ENCODE measurements at places on chromosomes 3 and 15.
A peak's percentile ranks its signal among the peaks of the same experiment; 100 is the strongest.

- DNase-seq: no peak
Measured at GRCh38 chr3:66229931-66230330, 9.1 kb downstream of the SLC25A26 start.

DNA sequence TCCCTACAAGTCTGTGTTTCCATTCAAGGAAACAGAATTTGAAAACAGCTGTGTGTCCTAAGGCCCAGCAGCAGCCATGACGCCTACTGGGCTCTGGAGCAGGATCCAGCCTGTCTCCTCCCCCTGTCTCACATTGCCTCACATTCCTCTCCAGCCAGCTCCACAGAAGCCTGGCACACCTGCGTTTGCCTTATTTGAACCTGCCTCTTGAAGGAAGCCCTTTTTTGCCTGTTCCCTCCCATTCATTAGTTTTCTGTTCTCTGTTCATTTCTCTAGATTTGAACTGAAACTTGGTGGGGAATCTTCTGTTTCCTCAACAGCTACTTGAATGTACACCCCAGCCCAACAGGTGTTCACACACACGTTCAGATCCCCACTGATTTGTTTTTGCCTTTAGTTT lies 890.5 kb downstream of the TUSC7 start:
- DNase-seq: no peak

DNA sequence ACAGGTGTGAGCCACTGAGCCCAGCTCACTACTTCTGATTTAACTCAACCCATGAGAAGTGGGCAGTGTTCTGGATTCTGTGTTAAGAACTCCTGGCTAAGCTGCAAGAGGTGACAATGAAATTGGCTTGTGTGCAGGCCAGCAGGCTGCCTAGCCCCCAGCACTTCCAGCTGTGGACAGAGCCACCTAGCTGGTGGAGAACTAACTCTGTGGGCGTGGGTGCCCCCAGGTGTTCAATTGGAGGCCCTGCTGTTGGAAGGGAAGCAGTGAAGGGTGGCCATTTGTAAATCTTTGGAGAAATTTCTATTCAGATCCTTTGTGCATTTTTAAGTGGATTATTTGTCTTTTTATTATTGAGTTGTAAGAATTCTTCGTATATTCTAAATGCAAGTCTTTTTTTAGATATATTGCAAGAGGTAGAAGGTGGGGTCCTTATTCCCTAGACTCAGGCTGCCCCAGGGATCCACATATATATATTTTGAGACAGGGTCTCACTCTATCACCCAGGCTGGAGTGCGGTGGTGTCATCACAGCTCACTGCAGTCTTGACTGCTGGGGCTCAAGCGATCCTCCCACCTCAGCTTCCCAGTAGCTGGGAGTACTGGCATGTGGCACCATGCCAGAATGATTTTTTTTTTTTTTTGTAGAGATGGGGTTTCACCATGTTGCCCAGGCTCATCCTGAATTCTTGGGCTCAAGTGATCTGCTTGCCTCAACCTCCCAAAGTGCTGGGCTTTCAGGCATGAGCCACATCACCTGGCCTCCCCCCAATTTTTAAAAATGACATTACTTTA lies 7.2 kb upstream of the SCAMP5 start:
- no peak for DNase-seq

DNA sequence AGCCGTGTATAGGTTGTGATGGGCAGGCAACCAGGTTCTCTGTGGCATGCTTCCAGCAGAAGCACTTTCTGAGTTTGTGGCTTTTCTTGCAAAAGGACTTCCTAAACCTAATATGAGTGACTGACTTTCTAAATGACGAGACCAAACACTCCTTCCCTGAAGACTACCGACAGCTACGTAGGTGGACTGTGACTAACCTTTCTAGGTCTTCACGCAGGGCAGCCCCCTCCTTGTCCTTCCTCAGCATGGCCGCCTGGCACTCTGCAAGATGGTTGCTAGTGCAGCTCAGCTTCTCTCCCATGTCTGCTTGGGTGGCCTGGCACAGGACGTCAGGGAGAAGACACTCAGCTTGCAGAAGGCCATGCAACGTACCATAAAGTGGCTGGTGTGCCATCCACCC lies 20.9 kb downstream of the CXCR6 start:
- no peak for DNase-seq

GRCh38 chr3:195209847-195210265 lies 61.1 kb downstream of the XXYLT1 start:
- DNase-seq: no peak

DNA sequence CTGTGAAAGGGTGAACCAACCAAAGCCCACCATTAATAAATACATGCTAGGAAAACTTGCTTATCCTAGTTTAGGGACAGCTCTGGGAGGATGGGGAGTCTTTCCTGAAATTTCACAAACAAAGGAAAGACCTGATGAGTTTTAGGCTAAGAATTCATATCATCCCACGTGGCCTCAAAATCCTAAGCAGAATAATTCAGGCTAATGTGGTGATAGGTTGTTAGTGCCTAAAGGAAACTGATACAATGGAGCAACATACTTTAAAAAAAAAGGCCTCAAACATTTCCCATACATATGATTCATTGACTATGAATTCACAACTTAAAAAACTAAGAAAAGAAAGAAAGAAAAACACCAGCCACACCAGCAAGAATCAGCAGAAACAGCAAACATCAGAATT lies 126.9 kb upstream of the CNTN4 start:
- no peak for DNase-seq

DNA sequence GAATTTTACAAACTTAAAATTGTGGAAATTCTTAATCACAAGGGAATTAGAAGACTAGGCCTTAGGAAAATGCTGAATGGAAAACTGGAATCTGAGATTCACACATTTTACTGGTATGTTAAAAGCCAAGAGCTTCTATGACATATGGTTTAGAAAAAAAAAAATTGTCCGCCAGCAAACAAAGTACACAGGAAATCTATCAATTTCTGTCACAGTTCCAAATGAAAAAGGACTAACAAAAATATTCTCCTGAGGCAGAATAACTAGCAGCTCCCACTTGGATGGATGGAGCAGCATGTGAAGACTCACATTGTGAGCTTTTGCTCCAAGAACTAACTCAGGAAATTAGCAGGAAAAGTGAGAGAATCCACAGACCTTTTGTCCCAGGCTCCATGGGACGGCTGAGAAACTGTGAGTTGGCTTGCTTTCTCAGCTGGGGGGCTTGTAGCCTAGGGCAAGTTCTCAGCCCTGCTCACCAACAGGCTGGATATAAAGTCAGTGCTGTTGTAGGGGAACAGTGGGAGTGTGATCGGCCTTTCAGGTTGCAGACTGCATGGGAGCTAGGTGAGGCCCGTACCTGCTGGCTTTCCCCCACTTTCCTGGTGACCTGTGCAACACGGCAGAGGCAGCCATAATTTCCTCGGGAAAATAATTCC lies 731.1 kb upstream of the SGO1 start:
- no peak for DNase-seq

- DNase-seq: no peak
Measured at GRCh38 chr15:87489456-87489855, 767.1 kb downstream of the NTRK3 start.

DNA sequence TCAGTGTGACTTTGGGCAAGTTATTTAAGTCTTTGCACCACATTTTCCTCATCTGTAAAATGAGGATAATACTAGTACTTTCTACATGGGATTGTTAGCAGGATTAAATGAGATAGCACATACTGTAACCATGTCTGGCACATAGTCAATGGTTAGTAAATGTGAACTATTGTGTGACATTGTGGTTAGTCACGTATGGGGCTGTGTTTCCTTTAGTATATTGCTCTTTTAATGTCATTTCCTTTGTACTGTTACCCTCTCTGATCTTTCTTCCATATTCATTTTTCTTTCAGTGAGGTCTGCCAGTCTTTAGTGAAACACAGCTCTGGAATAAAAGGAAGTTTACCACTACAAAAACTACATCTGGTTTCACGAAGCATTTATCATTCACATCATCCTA lies 21.4 kb downstream of the OPA1 start:
- DNase-seq: no peak

DNA sequence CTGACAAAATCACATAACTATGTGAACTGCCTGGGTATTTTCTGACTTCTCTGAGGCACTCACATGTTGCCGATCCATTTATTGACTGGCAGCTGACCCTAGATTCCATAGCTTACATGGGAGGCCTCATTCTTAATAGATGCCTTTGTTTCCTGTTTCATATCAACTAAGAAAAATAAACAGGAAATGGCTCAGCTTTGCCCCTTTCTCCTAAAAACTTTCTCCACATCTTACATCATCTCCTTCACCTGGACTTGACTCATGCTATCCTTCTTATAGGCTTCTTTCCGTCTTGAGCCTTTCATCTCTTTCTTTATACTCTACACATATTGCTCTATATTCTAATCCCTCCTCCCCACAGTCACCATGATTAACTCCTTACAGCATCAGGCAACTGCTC lies 38.0 kb downstream of the TXNRD3 start:
- DNase-seq: no peak

DNA sequence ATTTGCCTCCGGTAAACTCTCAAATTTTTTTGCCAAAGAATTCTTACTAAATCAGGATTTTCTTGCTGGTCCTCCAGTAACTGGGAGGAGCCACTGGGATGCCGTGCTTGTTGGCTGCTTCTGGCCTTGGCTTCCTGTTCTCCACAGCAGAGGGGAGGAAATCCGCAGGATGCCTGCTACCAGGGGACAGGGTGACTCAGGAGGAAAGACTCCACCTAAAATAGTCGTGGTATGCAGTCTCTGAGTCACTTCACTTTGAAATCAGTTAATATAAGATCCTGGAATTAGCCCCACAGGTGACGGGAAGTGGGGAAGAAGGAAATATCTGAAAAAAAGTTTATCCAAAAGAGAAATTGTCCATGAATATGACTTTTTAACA lies 6.5 kb upstream of the TM4SF18 start:
- peak; percentile 60 for DNase-seq

GRCh38 chr3:37601832-37602231 lies 259.8 kb upstream of the CTDSPL start:
- DNase-seq: no peak

DNA sequence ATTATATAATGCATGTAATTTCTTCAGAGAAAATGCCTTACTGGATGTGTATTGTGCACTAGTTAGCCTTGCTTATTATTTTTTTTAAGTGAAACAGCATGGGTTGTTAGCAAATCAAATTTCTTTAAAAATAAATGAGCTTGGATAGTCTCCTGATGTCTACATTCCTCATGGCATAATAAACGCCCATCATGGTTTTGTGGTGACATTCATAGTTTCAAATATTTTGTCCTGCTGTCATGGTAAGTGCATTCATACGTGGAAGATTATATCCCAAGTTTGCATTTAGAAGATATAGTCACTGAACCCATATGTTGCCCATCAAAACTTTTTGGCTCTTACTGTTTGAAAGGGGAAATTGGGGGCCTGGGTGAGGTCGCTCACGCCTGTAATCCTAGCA lies 130.7 kb downstream of the ALCAM start:
- DNase-seq: no peak

DNA sequence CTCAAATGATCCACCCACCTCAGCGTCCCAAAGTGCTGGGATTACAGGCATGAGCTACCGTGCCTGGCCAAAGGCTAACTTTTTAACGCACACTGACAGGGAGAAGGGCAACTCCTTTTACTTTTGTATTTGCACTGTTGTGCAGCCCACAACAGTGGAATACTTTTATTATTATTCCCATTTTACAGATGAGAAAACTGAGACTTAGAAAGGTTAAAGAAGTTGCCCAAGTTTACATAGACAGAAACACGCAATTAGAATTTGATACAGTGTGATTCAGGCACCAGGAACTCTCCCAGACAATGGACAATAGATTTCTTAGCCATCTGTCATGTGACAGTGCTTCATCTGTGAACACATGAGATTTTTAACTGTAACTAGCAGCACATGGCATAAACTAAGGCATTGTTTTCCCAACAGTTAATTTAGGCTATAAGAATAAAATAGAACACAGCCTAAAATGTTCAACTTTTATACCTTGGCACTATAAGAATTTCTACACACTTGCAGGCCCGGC lies 18.8 kb downstream of the STAG1 start:
- DNase-seq: no peak

- no peak for DNase-seq
Measured at GRCh38 chr15:42994546-42994945, 74.0 kb upstream of the TTBK2 start.

DNA sequence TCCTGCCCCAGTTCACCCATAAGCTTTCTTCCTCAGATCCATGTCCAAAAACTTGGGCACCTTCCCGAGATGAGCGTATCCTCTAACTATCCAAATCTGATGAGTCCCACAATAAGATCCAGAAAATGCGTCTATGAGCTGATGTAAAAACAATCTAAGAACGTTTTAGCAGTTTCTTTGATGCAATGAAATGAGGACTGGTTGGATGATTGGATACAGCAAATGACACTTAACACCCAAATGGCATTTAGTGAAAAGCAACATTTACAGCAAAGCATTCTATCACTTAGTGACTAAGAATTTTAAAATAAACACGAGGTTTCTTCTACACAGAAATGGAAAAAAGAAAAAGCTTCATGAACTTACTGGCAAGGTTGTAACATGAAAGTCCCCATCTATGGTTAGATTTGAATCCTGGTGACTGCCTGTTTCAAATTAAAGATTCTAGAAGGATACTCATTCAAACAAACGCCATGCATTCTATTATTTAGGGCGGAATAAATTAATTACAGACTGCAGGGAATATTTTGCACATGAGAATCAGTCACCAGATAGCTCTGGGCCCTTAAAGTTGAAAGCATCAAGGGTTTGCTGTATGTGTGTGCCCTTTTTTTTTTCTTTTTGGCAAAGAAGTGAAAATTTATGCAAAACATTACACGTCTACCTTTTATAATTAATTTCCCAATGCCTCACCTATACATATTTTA lies 598.6 kb downstream of the FOXP1 start:
- no peak for DNase-seq

GRCh38 chr3:116886202-116886893 lies 176.8 kb downstream of the TUSC7 start:
- no peak for DNase-seq

GRCh38 chr15:34147371-34148140 lies 45.7 kb downstream of the PGBD4 start:
- no peak for DNase-seq

GRCh38 chr15:51350723-51351122 lies 9.3 kb downstream of the GLDN start:
- DNase-seq: no peak

DNA sequence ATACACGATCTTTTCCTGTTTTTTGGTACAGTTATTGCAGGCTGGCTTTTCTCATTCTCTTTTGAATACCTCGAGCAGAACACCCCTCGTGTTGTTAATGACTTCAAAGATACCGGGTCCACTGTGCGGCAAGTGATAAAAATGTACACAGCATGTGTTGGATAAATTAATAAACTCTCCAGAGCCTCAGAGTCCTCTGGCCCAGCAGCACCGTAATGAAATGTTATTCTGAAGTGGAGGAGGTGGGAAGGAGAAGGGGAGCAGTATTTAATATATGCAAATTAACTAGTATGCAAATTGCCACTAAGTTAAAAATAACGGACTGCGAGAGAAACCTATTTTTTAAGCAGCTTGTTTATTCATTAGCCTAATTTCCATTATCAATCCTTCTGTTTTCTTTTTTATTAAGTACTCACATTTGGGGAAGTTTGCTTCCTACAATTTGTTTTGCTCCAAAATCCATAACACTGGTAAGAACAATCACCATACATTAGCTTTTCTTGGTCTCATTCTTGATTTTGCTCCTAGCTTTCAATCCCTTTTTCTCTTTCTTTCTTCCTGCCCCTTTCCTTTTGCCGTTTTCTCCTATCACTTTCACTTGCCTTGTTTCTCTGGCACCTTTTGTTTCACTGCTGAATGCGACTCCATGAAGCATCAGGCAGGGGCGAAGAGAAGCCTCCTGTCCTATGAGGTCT lies 462.3 kb upstream of the PPP2R3A start:
- no peak for DNase-seq

GRCh38 chr15:37098468-37099318 lies 1.7 kb downstream of the MEIS2 start:
- DNase-seq: no peak

GRCh38 chr3:61915296-61915695 lies 353.9 kb downstream of the PTPRG start:
- DNase-seq: no peak

Measured in brain pericyte (primary cell).